ENCODE measurements at places on chromosomes 1 and 21.
A peak's percentile ranks its signal among the peaks of the same experiment; 100 is the strongest.

DNA sequence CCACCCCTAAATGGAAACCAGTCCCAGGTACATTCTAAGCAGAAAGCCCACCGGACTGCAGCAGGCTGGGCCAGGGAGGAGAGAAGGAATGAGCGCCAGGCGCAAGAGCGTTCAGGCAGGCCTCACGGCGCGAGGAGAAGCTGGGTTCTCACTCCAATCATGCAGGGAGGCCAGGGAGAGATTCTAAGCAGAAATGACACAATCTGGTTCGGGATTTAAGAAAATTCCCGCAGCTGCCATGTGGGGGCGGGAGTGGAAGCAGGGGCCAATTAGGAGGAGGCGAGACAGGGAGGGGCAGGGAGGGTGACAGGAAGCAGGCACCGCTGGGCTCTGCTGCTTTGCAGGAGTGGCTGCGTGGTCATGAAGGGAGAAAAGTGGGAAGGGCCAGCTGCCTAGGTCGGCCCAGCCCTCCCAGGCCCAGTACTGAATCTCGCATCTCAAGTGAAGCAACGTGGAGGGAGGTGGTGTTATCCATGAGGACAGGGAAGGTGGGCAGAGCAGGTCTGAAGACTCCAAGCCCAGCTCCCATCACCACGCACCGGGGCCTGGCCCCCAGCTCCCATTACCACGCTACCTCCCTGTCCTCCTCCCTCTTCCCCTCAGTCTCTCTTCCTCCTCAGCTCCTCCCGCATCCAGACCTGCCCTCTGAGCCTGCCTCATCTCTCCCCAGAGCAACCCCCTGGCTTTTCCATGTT is 11.8 kb downstream of the NPHP4 start:
- DNase-seq, result no peak

GRCh38 chr1:91872559-91873081 is 13.3 kb downstream of the TGFBR3 start:
- DNase-seq, result peak; percentile 14

DNA sequence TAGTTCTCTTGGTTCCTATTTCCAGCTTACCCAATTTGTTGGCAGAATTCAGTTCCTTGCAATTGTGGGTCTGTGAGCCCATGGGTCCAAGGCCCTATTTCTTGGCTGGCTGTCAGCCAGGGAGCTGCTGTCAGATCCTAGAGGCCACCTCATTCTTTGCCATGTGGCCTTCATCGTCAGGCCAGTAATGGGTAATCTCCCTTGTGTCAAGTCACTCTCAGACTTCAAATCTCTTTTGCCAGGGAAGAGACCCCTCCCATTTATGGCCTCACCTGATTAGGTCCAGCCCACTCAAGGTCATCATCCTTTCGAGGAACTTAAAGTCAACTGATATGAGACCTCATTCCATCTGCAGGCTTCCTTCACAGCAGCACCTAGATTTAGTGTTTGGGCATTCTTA is 17.9 kb downstream of the OBSCN start:
- DNase-seq, result no peak

DNA sequence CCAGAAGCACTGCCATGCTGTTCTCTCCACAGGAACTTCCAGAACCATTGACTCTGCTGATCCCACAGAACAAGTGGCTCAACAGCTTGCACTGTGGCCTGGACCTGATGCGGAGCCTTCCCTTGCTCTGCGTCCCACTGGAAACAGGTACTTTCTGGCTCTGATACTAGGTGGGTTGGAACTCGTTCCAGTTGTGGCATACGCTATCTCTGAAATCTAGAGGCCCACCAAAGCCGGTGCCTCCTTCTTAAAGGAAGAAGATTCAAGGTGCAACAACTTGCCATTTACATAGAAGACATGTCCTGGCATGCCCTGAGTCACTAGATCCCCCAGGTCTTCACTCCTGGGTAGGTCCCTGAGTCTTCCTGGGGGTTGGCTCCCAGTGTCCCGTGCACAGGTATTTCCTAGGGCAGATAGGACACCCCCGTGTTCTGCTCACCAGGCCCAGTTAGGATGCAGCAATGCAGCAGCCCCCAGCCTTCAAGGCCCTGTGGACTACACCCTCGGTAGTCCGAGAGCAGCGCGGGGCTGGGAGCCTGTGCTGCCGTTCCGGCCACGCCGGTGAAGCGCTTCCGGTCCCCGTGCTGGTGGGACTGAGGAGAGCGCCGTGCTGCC is 10.8 kb upstream of the PCBP3 start:
- DNase-seq, result no peak

GRCh38 chr1:100076744-100077143 is 56.0 kb downstream of the SASS6 start:
- DNase-seq, result no peak

DNA sequence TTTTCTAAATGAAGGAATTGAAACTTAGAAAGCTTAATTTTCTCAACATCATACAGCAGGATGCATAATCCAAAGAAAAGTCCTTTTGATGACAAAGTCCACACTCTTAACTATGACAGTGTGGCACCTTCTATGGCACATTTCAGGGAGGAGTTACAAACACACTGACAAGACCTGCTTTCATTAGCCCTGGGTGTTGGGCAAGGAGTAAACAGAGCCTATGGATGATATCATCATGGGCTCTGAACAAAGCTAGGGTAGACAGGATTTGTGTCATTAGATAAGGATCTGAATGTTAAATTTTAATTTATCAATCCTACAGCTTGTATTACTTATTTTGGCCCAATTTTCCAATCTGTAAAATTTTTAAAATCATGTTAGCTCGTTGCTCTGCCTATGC is 62.6 kb upstream of the DENND1B start:
- no peak for DNase-seq

- DNase-seq, result no peak
Measured at GRCh38 chr21:29271927-29272333, 26.8 kb upstream of the BACH1 start.

GRCh38 chr1:177425199-177425598 is 254.4 kb downstream of the BRINP2 start:
- DNase-seq, result no peak

- no peak for DNase-seq
Measured at GRCh38 chr1:220918285-220918951, 39.2 kb downstream of the HLX start.

GRCh38 chr1:247295746-247296145 is 35.9 kb downstream of the ZNF496 start:
- DNase-seq, result no peak

DNA sequence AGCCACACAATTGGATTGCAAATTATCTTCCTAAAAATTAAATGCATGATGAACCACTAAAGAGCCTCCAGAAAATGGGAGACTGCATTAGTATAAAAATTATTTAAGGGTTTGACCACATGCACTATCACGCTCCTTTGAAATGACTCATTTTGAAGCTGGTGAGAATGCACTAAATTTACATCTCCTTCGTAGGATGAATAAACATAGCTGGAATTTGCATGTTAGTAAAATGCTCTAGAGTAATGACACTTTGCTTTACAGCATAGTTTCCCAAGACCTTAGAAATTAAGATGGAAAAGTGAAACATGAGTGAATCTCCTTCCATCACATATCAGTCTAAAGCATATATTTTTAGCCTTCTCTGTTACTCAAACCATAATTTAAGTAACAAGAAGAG is 2.4 kb downstream of the PLPPR4 start:
- no peak for DNase-seq

DNA sequence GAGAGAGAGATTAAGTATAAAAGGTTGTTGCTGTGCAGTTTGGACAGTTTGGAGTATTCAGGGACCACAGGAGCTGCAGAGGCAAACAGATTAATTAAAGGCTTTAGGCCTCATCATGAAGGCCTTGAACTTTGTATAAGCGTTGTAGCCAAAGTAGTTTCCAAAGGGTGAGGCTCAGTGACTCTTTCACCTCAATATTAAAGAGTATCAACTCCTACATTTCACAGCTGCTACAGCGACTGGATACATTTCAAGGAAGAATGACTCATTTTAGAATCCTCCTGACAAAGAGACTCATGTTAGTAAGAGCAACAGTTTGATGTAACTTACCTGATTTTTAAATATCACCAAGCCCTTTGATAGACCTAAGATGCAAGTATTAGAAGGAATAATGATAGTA is 355.5 kb downstream of the HLX start:
- no peak for DNase-seq

- no peak for DNase-seq
Measured at GRCh38 chr1:222974496-222974895, 159.7 kb downstream of the DISP1 start.

GRCh38 chr21:25983745-25984144 is 186.8 kb downstream of the APP start:
- no peak for DNase-seq

GRCh38 chr1:147579532-147579931 is 38.2 kb downstream of the BCL9 start:
- DNase-seq, result no peak

GRCh38 chr1:44012941-44013609 is 18.2 kb downstream of the SLC6A9 start:
- no peak for DNase-seq

DNA sequence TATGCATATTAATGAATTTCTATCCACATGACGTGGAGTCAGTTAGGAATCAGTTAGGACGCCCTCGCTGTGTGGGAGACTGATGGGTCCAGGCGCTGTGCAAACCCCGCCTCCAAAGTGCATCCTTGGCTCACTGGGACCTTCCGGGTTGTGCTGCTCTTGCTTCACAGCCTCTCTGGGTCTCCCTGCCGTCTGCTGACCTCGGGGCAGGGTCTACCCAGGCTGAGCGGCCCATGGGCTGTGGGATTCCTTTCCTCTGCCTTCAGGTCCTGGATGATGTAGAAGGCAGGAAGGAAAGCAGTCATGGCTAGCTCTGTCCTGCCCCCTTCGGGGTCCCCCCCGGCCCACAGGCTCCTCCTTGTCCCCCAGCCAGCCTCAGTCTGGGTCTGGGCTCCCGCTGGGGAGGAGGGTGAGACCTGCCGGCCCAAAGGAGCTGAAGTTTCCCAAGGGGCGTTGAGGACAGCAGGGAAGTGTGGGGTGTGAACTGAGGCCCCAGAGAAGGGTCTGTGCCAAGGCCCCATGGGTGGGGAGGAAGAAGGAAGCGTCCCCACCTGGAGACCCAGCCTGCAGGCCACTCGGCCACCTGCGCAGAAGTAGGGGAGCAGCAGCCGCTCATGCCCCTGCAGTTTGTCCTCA is 24.6 kb upstream of the CDK11A start:
- no peak for DNase-seq

DNA sequence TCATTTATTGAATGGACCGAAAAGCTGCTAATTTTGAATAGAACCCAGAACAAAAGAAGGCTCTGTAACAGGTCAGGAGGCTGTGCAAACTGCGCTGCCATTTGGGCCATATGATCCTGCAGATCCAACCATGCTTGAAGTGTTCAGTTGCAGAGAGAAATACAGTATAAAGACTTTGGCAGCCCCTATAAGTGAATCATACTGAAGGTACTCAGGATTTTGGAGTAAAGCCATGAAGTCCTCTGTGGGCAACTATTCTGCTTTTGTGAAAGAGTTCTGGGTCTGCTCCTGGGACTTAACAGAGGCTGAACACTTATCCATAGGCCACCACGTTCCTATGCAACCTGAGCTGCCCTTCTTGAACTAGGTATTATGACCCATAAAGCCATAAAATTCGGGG is 1613.6 kb upstream of the PRMT6 start:
- DNase-seq, result no peak

GRCh38 chr1:209710847-209711246 is 6.2 kb downstream of the HSD11B1 start:
- DNase-seq, result no peak

DNA sequence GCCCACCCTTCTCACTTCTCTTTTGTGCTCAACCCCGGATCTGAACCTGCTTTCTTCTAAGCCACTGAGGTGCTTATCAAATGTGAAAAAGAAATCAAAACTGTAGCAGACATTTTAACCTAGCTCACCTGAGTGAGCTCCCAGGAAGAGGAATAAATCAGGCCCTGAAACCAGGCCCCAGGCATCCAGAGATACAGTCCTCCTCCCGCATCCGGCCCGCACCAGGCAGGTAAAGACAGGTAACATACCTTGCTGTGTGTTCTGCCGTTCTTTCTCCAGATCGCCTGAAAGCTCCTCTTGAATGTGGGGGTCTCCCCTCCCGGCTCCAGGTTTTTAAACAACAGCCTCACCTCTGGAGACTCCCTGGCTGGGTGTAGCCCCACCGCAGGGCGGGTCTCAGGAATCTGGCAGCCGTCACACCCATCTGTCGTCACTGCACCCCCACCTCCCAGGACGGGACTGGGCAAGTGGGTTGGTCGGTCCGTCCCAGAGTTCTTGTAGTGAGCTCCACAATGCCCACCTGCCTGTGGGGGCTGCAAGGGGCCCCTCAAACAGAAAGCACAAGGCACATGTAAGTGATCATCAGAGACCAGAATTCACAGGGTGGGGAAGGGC is at the start of gene LAMB3:
Gene LAMB3 (minus strand): TSS at position 305 of the 615 bp plus-strand sequence. CDS start 1,481 bp downstream, outside the sequence.
- DNase-seq, result no peak

DNA sequence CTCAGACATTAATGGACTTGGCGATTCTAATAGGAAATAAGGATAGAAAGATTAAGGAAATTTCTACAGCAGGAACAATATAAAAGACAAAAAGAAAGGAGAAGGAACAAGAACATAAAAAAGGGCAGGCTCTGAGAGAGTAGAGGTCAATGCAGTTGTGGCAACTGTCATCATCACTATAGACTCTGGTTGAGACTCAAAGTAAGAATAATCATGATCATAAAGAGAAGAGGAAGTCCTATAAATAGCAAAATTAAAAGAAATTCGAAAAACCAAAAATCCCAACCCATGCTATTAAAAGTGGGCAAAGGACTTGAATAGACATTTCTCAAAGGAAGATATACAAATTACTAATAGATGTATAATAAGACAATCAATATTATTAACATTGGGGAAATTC is 14.4 kb upstream of the XCL1 start:
- no peak for DNase-seq

DNA sequence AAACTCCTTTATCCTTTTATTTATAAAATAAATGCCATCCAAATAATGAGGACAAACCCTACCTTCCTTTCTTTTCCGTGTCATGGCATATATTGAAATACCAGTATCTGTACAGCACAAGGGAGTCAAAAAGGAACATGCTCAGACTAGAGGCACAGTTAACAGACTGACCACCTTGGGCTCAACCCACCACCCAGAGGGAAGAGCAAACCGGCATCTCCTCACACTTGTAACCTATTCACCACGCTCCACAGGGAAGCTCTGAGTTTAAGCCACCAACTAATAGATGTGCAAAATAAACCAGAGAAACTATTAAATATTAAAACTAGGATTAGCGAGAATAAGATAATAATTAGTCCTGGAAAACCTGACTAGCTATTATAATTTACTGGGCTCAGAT is 112.7 kb downstream of the SIPA1L2 start:
- DNase-seq, result no peak

DNA sequence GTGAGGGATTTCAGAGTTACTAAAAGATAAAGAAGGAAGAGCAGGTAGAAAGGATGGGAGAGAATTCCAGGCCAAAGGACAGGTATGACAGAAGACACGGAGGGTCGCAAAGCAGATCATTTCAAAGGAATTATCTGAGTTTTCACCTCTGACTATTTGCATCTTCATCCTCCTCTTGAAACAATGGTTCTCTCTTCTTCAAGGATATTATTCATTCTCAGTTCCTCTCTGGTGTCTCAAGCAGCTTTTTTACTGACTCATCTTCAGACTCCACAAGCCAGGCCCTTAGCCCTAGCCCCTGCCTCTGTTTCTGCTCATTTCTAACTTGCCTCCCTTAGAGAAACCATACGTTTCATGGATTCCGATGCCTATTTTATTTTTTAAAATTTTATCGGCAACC is 15.0 kb downstream of the DDX59 start:
- no peak for DNase-seq

- no peak for DNase-seq
Measured at GRCh38 chr1:38648417-38648816, 211.2 kb downstream of the RRAGC start.

Data from T-cell (primary cell).